ENCODE measurements at places on chromosomes 16 and 17.

- peak; percentile 40 for DNase-seq
- H3K4me1 ChIP-seq: no peaks in the 10 kb centered on the region
- no peaks in the 10 kb centered on the region for H3K27me3 ChIP-seq
- H3K4me3 ChIP-seq: no peak overlapping the region
- no peaks in the 10 kb centered on the region for H3K36me3 ChIP-seq
These were observed 23.6 kb downstream of the SEZ6 start for GRCh38 chr17:28982131-28982793.

- no peaks in the 10 kb centered on the region for H3K27me3 ChIP-seq
- no peaks in the 10 kb centered on the region for H3K36me3 ChIP-seq
- no peak for DNase-seq
- H3K4me1 ChIP-seq: no peaks in the 10 kb centered on the region
These were observed 27.0 kb downstream of the PIGL start for GRCh38 chr17:16243801-16244567.

GRCh38 chr16:87874639-87875427, 5.5 kb upstream of the SLC7A5 start:
- H3K27ac ChIP-seq: no peak overlapping the region
- no peaks in the 10 kb centered on the region for H3K4me1 ChIP-seq
- H3K4me3 ChIP-seq: no peak overlapping the region
- DNase-seq: no peak

- no peak for DNase-seq
- no peak overlapping the region for H3K27ac ChIP-seq
- H3K4me3 ChIP-seq: no peak overlapping the region
- H3K27me3 ChIP-seq: no peaks in the 10 kb centered on the region
- H3K4me1 ChIP-seq: no peaks in the 10 kb centered on the region
These were observed 65.7 kb upstream of the KSR1 start for GRCh38 chr17:27390540-27390939.

DNA sequence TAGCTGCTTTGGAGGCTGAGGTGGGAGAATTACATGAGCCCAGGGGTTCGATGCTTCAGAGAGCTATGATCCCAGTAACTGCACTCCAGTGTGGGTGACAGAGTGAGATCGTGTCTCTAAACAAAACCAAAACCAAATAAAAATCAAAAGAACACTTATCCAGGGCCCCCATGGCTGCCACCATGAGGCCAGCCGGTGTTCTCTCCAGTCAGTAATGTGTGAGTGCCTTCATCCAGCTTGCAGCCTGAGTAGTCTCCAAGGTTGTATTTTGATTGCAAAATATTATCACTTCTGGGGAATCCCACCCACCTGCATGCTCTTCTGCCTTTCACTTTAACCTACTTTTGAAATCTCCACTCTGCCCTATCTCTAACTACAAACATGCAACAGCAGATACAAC, 221.0 kb upstream of the WSB1 start:
- H3K27me3 ChIP-seq: no peaks in the 10 kb centered on the region
- DNase-seq: no peak
- no peak overlapping the region for H3K27ac ChIP-seq
- H3K4me1 ChIP-seq: no peaks in the 10 kb centered on the region
- no peak overlapping the region for H3K4me3 ChIP-seq
- no peaks in the 10 kb centered on the region for H3K36me3 ChIP-seq

DNA sequence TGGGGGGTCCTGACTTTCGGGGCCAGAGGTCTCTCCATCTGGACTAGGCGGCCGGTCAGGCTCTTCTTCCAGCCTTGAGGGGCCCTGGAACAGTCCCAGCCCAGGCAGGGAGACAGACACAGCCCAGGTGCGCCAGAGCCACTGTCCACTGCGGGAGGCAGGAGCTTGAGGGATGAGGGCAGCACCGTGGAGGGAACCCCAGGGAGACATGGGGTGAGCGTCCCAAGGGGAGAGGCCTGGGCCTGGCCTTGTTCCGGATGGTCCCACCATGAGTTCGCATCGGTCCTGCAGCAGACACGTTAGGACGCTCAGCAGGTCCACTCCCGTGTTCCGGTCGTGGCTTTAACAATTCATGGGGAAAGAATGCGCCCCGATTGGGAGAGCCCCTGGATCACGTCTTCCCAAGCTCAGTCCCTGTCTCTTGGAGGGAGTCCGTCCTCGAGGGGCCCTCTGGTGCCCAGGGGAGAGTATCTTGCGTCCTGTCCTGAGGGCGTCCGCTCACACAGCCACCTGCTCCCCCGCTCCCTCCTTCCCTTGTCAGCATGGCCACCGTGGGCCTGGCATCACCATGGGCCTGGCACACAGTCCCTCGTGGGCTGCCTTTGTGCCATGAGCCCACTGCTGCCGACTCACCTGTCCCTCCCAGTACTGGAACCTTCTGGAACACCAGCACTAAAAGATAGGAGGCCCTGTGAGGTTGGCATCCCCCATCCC, 6.7 kb upstream of the NUDT16L1 start:
- H3K4me3 ChIP-seq: no peak overlapping the region
- no peaks in the 10 kb centered on the region for H3K27me3 ChIP-seq
- no peaks in the 10 kb centered on the region for H3K36me3 ChIP-seq
- H3K4me1 ChIP-seq: peaks cover 7% of the 10 kb centered on the region

DNA sequence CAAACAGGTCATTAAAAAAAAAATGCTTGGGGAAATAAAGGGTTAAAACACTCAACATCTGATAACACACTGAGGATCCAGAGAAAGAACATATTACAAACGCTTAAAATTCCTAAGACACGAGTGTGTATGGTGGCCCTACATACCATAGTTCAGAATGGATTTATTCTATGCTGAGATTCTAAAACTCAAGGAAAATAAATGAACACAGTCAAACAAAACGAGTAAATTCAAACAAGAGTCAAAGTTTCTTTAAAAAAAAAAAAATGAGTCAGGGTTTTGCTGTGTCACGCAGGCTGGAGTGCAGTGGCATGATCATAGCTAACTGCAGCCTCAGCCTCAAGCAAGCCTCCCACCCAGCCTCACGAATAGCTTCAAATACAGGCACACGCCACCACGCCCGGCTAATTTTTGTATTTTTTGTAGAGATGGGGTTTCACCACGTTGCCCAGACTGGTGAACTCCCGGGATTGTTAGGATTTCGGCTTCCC, 17.4 kb downstream of the CRK start:
- H3K4me3 ChIP-seq: peak overlapping the region; percentile 16
- peaks cover 36% of the 10 kb centered on the region for H3K4me1 ChIP-seq
- H3K27me3 ChIP-seq: no peaks in the 10 kb centered on the region
- H3K27ac ChIP-seq: peak overlapping the region; percentile 83
- DNase-seq: no peak

DNA sequence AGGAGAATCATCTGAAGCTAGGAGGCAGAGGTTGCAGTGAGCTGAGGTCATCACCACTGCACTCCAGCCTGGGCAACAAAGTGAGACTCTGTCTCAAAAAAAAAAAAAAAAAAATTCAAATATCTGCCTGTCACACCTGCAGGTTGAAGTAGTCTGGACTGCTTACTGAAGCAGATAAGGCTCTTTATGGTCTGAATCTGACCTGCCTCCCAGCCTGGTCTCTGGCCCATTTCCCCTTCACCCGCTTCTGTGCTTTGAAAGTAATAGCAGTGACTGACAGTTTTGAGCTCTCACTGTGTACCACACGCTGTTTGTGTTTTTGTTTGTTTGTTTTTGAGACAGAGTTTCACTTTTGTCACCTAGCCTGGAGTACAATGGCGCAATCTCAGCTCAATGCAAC, 5.8 kb downstream of the SEZ6L2 start:
- peaks cover 1% of the 10 kb centered on the region for H3K4me1 ChIP-seq
- DNase-seq: no peak
- H3K36me3 ChIP-seq: no peaks in the 10 kb centered on the region

- no peaks in the 10 kb centered on the region for H3K27me3 ChIP-seq
- no peaks in the 10 kb centered on the region for H3K36me3 ChIP-seq
- no peaks in the 10 kb centered on the region for H3K4me1 ChIP-seq
- H3K27ac ChIP-seq: no peak overlapping the region
- DNase-seq: no peak
These were observed 15.5 kb downstream of the SNX11 start for GRCh38 chr17:48123111-48123510.

DNA sequence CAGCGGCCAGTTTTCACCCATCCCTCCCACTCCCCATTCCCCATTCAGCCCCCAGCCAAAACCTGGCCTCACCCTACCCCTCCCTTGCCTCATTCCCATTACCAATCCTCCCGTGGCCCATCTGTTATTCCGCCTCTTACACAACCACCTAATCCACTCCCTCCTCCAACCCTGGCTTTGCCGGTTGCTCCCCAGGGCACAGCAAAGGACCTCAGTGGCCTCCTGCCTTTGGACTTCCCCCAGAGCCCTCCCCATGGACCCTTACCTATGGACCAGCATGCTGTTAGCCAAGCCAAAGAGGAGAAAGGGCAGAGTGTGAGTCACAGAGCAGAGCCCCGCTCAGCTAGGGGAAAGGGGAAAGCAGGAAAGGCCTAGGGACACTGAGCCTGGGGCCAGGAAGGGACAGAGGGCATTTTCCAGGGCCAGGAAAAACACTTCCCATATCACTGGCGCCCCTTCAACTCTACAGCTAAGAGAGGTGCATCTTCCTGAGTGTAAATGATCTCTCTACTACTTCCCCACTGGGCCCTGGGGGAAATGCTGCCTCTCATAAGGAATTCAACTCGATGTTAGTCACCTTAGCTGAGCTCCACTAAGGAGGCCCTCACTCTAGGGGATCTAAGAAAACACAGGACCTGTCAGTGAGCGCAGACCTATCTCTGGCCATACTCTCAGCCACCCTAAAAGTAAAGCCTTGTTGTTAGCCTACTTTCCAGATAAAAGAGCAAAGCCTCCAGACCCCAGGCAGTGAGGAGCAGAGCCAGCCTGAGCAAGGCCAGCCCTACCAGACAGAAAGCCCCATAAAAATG, 10.6 kb downstream of the PEMT start:
- no peaks in the 10 kb centered on the region for H3K27me3 ChIP-seq
- H3K4me1 ChIP-seq: peaks cover 6% of the 10 kb centered on the region
- DNase-seq: no peak
- no peaks in the 10 kb centered on the region for H3K36me3 ChIP-seq

DNA sequence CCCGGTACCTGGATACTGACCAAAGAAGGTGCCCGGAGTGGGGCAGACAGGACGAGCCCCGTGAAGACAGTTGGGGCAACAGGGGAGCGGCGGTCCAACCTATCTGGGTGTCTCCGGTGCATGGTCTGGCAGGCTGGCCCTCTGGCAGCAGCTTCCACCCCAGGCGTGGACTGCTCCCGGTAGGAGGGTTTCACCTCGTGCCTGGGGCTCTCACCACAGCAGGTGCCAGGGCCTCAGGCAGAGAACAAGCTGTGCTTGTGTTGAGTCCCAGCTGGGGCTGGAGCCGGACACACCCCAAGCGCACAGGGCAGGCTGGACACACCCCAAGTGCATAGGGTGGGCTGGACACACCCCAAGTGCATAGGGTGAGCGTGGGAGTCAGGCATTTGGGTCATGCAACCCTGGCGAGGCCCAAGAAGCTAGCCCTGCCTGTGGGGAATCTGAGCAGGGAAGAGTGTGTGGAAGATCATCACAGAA, 1.5 kb upstream of the FBXL16 start:
- H3K36me3 ChIP-seq: no peaks in the 10 kb centered on the region
- no peak for DNase-seq
- H3K4me3 ChIP-seq: no peak overlapping the region
- H3K27ac ChIP-seq: no peak overlapping the region
- no peaks in the 10 kb centered on the region for H3K4me1 ChIP-seq
